ENCODE measurements at places on chromosomes 5 and 9. TPM values are rescaled to one million over a fixed set of nuclear protein-coding genes. Genes with fewer than 3 reads are reported as not detected.

GRCh38 chr5:72459089-72459661, 48.0 kb downstream of the ZNF366 start:
- no peaks in the 10 kb centered on the region for H3K27me3 ChIP-seq
- H3K4me3 ChIP-seq: no peak overlapping the region

DNA sequence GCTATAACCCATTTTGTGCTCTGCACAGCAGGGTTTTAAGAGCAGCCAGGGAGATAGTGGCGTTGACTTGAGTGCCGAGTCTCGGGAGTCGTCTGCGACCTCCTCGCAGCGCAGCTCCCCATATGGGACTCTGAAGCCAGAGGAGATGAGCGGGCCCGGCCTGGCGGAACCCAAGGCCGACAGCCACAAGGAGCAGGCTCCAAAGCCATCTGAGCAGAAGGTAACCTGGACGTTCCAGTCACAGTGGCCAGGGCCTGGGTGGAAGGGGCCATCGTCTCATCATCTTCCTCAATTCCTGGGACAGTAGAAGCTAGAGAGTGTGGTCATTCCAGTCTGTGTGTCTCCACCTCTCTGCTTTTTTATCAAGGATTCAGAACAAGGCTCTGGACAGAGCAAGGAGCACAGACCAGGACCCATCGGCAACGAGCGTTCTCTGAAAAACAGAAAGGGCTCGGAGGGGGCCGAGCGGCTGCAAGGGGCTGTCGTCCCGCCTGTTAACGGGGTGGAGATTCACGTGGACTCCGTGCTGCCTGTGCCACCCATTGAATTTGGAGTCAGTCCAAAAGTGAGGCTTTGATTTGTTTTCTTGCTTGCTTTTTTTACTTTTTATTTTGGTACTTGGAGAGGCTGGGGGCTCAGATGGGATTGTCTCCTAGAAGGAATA, 20.2 kb upstream of the POMT1 start:
- no peak overlapping the region for H3K4me3 ChIP-seq
- DNase-seq: no peak
- H3K27ac ChIP-seq: no peak overlapping the region
- no peaks in the 10 kb centered on the region for H3K4me1 ChIP-seq
- no peaks in the 10 kb centered on the region for H3K27me3 ChIP-seq

- no peak overlapping the region for H3K27ac ChIP-seq
- H3K36me3 ChIP-seq: no peaks in the 10 kb centered on the region
- no peak overlapping the region for H3K4me3 ChIP-seq
- no peaks in the 10 kb centered on the region for H3K4me1 ChIP-seq
These were observed 654.4 kb upstream of the CDH6 start for GRCh38 chr5:30539004-30539634.

- H3K4me3 ChIP-seq: no peak overlapping the region
- no peak for DNase-seq
- no peaks in the 10 kb centered on the region for H3K4me1 ChIP-seq
- H3K36me3 ChIP-seq: no peaks in the 10 kb centered on the region
- H3K27me3 ChIP-seq: no peaks in the 10 kb centered on the region
- H3K27ac ChIP-seq: no peak overlapping the region
These were observed 93.1 kb upstream of the S1PR3 start for GRCh38 chr9:88898039-88898720.

DNA sequence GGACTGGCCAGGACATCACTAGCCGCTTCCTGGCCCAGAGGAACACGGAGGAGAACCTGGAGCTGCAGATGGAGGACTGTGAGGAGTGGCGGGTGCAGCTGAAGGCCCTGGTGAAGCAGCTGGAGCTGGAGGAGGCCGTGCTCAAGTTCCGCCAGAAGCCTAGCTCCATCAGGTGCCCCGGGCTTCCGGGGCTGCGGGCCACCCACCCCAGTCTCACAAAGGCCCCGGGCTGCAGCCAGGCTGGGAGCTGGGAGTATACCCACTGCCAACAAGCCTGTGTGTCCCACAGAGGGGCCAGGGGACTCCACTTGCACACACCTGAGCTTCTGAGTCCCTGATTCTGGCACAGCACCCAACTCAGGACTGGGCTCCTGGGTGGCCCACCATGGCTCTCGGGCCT, 1.7 kb upstream of the RABL6 start:
- no peaks in the 10 kb centered on the region for H3K4me1 ChIP-seq
- no peak overlapping the region for H3K27ac ChIP-seq
- no peaks in the 10 kb centered on the region for H3K27me3 ChIP-seq
- H3K4me3 ChIP-seq: no peak overlapping the region

- H3K4me3 ChIP-seq: peak overlapping the region; percentile 96
- H3K27ac ChIP-seq: peak overlapping the region; percentile 71
- no peaks in the 10 kb centered on the region for H3K27me3 ChIP-seq
- no peak for DNase-seq
These were observed 725 bp upstream of the NIPBL start for GRCh38 chr5:36875790-36876298.

DNA sequence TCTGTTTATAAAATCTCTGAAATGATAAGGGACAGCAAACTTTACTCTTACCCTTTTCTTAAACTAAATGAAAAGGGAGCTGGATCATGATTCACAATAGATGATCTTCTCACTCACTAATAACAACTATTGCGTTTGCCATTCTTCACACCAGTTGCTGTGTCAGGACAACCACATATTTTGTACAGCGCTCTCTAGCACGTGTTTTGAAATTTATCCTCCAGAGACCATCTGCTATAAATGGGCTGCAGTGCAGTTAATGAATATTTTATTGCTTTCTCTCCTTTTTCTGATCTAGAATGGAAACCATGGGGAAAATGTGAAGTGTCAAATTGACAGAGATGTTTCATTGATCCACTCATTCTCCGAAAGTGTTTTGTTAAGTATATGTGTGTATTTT, 258.4 kb upstream of the CCNH start:
- DNase-seq: no peak
- H3K4me1 ChIP-seq: no peaks in the 10 kb centered on the region
- H3K4me3 ChIP-seq: no peak overlapping the region
- H3K36me3 ChIP-seq: no peaks in the 10 kb centered on the region
- no peaks in the 10 kb centered on the region for H3K27me3 ChIP-seq
- no peak overlapping the region for H3K27ac ChIP-seq

DNA sequence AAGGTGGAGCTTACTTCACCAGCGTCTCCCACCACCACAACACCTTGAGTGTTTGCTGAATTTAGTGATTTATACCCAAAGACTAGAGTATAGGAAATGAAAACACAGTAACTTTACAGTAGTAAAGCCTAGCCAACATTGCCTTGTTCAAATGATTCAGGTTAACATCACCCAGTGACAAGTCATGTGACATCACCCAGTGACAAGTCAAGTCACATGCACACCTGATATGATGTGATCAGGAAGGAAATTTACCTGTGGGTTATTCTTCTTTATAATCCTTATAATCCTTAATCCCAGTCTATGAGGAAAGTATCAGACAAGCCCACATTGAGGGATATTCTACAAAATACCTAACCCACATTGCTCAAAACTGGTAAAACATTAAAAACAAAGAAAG, 545.6 kb upstream of the MEF2C start:
- DNase-seq: no peak
- no peak overlapping the region for H3K4me3 ChIP-seq
- H3K27me3 ChIP-seq: no peaks in the 10 kb centered on the region
- H3K4me1 ChIP-seq: no peaks in the 10 kb centered on the region
- H3K36me3 ChIP-seq: no peaks in the 10 kb centered on the region
- no peak overlapping the region for H3K27ac ChIP-seq

DNA sequence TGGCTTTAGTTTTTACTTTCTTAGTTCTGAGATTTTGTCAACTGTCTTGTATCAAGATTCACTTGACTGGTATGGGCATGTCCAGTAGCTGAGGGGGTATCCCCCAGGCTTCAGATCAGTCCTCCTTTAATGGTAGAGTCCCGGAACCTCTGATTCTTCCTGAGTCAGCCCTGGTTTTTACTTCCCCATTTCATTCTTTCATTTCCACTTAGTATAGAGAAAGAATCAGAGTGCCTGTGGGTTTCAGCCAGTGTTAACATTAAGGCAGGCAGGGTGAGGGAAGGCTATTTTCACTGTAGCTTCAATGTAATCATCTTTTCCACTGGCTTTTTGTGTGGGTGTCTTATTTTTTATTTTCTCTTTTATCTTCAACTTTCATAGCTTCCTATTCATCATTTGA, 8.3 kb upstream of the COMMD10 start:
- no peak overlapping the region for H3K4me3 ChIP-seq
- H3K4me1 ChIP-seq: no peaks in the 10 kb centered on the region
- H3K27ac ChIP-seq: no peak overlapping the region
- H3K36me3 ChIP-seq: no peaks in the 10 kb centered on the region

GRCh38 chr9:132126680-132127236, 35.1 kb upstream of the NTNG2 start:
- peaks cover 28% of the 10 kb centered on the region for H3K4me1 ChIP-seq
- no peak for DNase-seq
- no peak overlapping the region for H3K27ac ChIP-seq
- no peaks in the 10 kb centered on the region for H3K27me3 ChIP-seq
- no peaks in the 10 kb centered on the region for H3K36me3 ChIP-seq
- no peak overlapping the region for H3K4me3 ChIP-seq

- H3K27ac ChIP-seq: no peak within 1 kb of the TSS
- no peaks in the 10 kb centered on the region for H3K27me3 ChIP-seq
- no peak for DNase-seq
- no peak within 1 kb of the TSS for H3K4me3 ChIP-seq
- no peaks in the 10 kb centered on the region for H3K4me1 ChIP-seq
These were observed at the start of gene LEAP2 for GRCh38 chr5:132873119-132873929. Gene LEAP2 (plus strand): TSS chr5:132873668. CDS start chr5:132873695, 27 bp downstream.

- peak overlapping the region; percentile 42 for H3K4me3 ChIP-seq
- no peaks in the 10 kb centered on the region for H3K4me1 ChIP-seq
- no peak for DNase-seq
- H3K36me3 ChIP-seq: no peaks in the 10 kb centered on the region
These were observed 16.6 kb upstream of the STOM start for GRCh38 chr9:121386442-121387175.

GRCh38 chr9:115341426-115341825, 223.5 kb upstream of the TNC start:
- no peaks in the 10 kb centered on the region for H3K4me1 ChIP-seq
- no peak for DNase-seq
- H3K27me3 ChIP-seq: no peaks in the 10 kb centered on the region
- H3K36me3 ChIP-seq: no peaks in the 10 kb centered on the region
- no peak overlapping the region for H3K27ac ChIP-seq
- no peak overlapping the region for H3K4me3 ChIP-seq

- H3K4me1 ChIP-seq: no peaks in the 10 kb centered on the region
- H3K36me3 ChIP-seq: no peaks in the 10 kb centered on the region
- no peak overlapping the region for H3K27ac ChIP-seq
- H3K4me3 ChIP-seq: no peak overlapping the region
These were observed 339.4 kb downstream of the PRELID2 start for GRCh38 chr5:145495741-145496140.

KCNIP1 gene
- 0.52 TPM for total RNA-seq

WNT8A gene
- total RNA-seq: 0.27 TPM

ANKRD18A gene
- 13.2 TPM for total RNA-seq

PRELID1 gene
- 279 TPM for total RNA-seq

Measured in H1 (cell line).